ENCODE measurements at places on chromosomes 1 and 21.

- no peak for DNase-seq
These were observed 36.6 kb downstream of the RIMS3 start for GRCh38 chr1:40628903-40629292.

- DNase-seq = no peak
These were observed 22.1 kb downstream of the IFFO2 start for GRCh38 chr1:18934205-18935000.

DNA sequence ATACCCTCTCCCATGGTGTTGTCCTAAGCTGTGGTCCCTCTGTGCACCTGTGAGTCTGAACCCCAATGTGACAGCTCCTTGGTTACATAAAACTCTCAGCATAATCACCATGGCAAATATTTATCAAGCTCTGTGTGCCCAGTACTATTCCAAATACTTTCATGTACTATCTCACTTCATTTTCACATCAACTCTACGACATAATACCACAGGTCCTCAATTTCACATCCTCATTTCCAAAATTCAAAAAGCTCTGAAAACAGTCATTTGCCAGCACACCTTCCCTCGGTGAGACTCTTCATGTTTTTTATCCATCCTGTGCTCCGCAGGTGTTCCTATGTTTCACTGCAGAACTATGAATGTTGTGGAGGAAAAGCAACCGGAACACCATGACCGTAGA lies 12.4 kb upstream of the CREG1 start:
- DNase-seq = no peak

DNA sequence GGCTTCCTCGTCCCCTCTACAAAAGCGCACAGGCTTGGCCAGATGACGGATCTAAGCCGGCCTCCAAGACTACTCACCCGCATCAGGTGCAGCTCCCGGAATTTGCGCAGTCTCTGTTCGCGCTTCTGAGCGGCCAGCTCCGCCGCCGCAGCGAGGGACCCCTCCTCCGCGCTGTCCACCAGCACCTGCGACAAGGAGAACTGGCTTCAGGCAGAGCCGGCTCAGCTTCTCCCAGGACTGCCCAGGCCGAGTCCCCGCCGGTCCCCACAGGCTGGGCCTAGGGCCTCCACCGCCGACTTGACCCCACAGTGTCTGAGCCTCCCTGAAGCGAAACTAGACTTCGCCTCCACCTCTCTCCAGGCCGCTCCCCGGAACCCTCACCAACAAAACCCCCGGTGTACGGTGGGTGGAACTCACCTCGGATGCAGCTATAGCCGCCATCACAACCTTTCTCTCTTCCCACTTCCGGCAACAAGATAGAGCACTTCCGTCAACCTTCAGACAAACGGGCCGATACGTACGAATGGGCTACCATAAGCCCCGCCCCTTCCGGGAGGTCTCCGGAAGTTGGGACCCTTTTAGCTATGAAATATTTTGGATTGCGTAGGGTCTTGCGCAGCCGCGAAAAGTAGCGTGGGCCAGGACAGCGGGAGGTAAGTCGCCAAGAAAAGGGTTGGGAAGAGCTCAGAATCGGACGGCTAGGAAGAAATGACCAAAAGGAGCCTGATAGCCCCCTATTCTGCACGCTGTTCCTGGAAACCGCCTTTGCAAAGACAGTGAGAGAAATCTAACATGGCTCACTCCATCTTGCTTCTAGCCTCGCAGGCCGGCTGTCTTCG lies at the start of gene SYF2:
TSS of gene SYF2 (minus strand) at position 476 of the 839 bp plus-strand sequence. CDS start at position 441, 35 bp downstream.
- peak; percentile 80 for DNase-seq

GRCh38 chr1:228306275-228307217 lies 98.7 kb downstream of the OBSCN start:
- no peak for DNase-seq
